ENCODE measurements at places on chromosomes 4 and X.

DNA sequence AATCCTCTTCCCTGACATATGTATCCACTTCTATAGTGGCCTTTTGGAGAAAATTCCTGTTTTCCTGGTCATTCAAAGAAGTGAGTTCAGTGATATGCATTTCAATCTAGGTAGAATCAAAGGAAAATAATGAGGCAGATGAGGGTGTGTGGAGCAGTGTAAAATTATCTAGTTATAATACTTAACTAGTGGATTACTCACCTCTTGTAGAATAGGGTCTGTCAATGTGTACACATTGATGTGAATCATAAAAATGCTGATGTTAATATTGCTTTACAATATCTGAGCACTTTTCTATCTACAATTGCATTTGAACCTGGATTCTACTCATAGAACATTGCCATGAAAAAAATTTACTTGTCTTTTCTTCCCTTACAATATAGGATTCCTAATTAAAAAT, 293.5 kb downstream of the GBA3 start:
- DNase-seq, result no peak

GRCh38 chr4:55553441-55554201, 6.9 kb upstream of the CLOCK start:
- DNase-seq, result no peak

GRCh38 chr4:165359506-165359905, 19.3 kb upstream of the CPE start:
- DNase-seq, result no peak

GRCh38 chr4:176782794-176783193, 9.9 kb downstream of the VEGFC start:
- no peak for DNase-seq

DNA sequence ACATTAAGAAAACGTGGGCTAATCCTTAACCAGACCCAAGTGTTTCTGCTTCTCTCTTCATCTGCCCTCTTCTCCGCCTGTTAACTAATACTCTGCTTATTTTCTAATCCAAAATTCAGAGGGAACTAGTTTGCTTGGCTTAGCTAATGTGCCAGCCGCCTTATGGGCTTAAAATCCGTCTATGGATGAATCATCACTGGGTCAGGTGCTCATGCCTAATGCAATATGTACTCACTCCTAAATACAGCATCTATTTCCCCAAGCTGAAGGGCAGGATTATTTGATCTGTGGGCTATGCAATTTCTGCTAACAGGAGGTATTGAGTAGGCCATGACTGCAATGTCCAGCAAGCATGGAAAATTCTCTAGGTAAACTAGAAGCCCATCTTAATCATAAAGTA, 12.4 kb downstream of the DYNLT3 start:
- DNase-seq, result no peak

Measured in SIG-M5 (cell line).